ENCODE measurements at places on chromosomes 3 and 15. TPM values are rescaled to one million over a fixed set of nuclear protein-coding genes. Genes with fewer than 3 reads are reported as not detected.

DNA sequence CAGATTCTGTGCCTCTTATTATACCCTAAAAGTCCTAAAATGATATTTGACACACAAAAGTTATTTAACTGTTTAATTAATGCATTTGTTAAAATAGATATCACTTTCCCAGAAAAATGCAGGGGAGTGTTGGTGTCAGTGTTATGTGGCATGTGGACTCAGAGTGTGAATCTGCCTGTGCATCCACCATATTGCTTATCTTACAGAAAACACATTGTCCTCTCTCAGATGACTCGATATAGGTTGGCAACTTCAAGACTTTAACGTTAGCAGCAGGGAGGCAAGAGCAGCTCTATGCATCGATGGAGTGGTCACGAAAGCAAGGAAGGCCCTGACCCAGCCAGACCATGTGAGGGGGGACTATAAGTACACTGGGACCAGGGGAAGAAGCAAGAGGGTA is 165.4 kb upstream of the DCBLD2 start:
- H3K36me3 ChIP-seq: no peaks in the 10 kb centered on the region
- no peaks in the 10 kb centered on the region for H3K4me1 ChIP-seq
- H3K27me3 ChIP-seq: no peaks in the 10 kb centered on the region
- no peak for DNase-seq

GRCh38 chr3:180548050-180548449 is 53.9 kb upstream of the TTC14 start:
- no peaks in the 10 kb centered on the region for H3K4me1 ChIP-seq
- no peak for DNase-seq
- H3K36me3 ChIP-seq: no peaks in the 10 kb centered on the region
- no peak overlapping the region for H3K27ac ChIP-seq

GRCh38 chr15:45338417-45338816 is 39.9 kb downstream of the GATM start:
- no peaks in the 10 kb centered on the region for H3K27me3 ChIP-seq
- H3K36me3 ChIP-seq: no peaks in the 10 kb centered on the region
- H3K4me1 ChIP-seq: no peaks in the 10 kb centered on the region

CD96 gene
- not detected for total RNA-seq

MESP1 gene
- 2.7 TPM for total RNA-seq

DNA sequence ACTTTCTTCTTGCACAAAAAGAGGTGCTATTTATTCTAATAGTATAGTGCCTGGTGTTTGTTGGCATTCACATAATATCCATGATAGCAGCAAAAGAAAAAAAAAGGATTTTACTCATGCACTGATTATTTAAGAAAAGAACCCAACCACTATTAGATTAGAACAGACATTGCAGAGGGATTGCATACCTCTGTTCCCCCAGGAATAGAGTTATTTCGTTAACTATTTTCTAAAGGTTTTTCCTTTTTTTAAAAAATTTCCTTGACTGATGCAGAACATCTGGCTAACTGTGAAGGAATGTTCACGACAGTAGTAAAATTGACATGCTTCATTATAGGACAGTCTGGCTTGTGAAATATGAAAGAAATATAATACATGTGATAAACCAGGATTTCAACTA is 136.6 kb upstream of the PTX3 start:
- no peaks in the 10 kb centered on the region for H3K4me1 ChIP-seq
- H3K36me3 ChIP-seq: no peaks in the 10 kb centered on the region
- no peaks in the 10 kb centered on the region for H3K27me3 ChIP-seq
- no peak overlapping the region for H3K27ac ChIP-seq
- H3K4me3 ChIP-seq: no peak overlapping the region
- no peak for DNase-seq

- no peak overlapping the region for H3K27ac ChIP-seq
- H3K27me3 ChIP-seq: no peaks in the 10 kb centered on the region
- no peaks in the 10 kb centered on the region for H3K36me3 ChIP-seq
- H3K4me3 ChIP-seq: no peak overlapping the region
- no peak for DNase-seq
These were observed 73.1 kb upstream of the SLC6A6 start for GRCh38 chr3:14329116-14329830.

DNA sequence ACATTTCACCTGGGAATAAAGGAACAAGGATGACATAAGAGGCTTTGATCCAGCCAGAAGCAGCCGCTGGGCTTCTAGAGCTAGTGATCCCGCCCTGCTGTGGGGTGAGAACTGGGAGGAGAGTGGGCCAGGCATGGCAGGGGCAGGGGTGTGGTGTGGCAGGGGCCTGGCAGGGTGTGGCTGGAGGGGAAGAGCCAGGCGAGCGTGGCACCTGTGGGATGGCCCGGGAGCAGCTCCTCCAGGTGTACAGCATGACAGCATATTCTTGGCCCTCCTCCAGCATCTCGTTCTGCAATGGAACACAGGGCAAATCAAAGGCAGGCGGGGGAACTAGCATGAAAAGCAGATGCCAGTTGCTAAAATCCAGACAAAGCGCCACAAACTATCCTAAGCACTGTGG is 35.5 kb downstream of the CYFIP1 start:
- H3K4me1 ChIP-seq: peaks cover 34% of the 10 kb centered on the region
- no peak overlapping the region for H3K4me3 ChIP-seq
- peak; percentile 68 for DNase-seq
- H3K27ac ChIP-seq: peak overlapping the region; percentile 69
- H3K36me3 ChIP-seq: peaks cover 18% of the 10 kb centered on the region
- no peaks in the 10 kb centered on the region for H3K27me3 ChIP-seq

GRCh38 chr3:55607175-55607574 is 120.1 kb upstream of the WNT5A start:
- no peaks in the 10 kb centered on the region for H3K36me3 ChIP-seq
- DNase-seq: no peak
- H3K4me1 ChIP-seq: no peaks in the 10 kb centered on the region
- H3K4me3 ChIP-seq: no peak overlapping the region

- H3K27ac ChIP-seq: peak overlapping the region; percentile 92
- DNase-seq: no peak
- H3K27me3 ChIP-seq: no peaks in the 10 kb centered on the region
- no peaks in the 10 kb centered on the region for H3K4me1 ChIP-seq
- H3K4me3 ChIP-seq: peak overlapping the region; percentile 72
- no peaks in the 10 kb centered on the region for H3K36me3 ChIP-seq
These were observed 558 bp upstream of the SLC30A4 start for GRCh38 chr15:45523166-45523460.

DNA sequence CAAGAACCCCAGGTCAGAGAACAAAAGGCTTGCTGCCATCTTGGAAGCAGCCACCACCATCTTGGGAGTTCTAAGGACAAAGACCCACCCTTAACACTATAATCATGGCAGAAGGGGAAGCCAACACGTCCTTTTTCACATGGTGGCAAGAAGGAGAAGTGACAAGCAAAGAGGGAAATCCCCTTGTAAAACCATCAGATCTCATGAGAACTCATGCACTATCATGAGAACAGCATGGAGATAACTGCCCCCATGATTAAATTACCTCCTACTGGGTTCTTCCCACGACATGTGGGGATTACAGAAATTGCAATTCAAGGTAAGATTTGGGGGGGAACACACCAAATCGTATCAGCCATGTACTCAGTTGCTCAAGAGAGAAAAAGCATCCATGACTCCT is 21.1 kb upstream of the GBE1 start:
- DNase-seq: no peak
- no peak overlapping the region for H3K27ac ChIP-seq
- no peaks in the 10 kb centered on the region for H3K27me3 ChIP-seq
- H3K4me1 ChIP-seq: no peaks in the 10 kb centered on the region
- no peak overlapping the region for H3K4me3 ChIP-seq
- H3K36me3 ChIP-seq: no peaks in the 10 kb centered on the region

DNA sequence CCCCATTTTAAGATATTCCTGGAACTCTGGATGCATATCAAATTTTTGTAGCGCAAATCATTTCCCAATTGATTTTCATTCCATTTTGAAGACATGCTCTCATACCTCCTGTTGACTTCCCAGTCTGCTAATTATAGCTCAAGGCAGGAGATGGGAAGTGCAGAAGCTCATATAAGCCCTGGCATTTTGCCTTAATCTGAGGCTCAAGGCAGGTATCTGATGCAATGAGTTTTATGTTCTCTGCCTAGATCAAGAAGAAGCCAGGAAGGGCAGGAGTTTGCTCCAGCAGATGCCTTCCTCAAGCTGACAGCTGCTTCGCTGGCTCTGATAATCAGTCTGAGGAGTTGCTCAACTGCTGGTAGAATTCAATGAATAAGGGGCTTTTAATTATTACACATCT is 65.6 kb upstream of the NEDD4 start:
- no peak overlapping the region for H3K4me3 ChIP-seq
- no peaks in the 10 kb centered on the region for H3K36me3 ChIP-seq
- no peaks in the 10 kb centered on the region for H3K4me1 ChIP-seq
- no peaks in the 10 kb centered on the region for H3K27me3 ChIP-seq
- no peak overlapping the region for H3K27ac ChIP-seq

NUSAP1 gene
- 1.9 TPM for total RNA-seq

- DNase-seq: no peak
- no peaks in the 10 kb centered on the region for H3K36me3 ChIP-seq
- no peak overlapping the region for H3K27ac ChIP-seq
- no peaks in the 10 kb centered on the region for H3K4me1 ChIP-seq
- H3K27me3 ChIP-seq: no peaks in the 10 kb centered on the region
- H3K4me3 ChIP-seq: no peak overlapping the region
These were observed 45.4 kb downstream of the EPHB1 start for GRCh38 chr3:134840459-134840858.

DNA sequence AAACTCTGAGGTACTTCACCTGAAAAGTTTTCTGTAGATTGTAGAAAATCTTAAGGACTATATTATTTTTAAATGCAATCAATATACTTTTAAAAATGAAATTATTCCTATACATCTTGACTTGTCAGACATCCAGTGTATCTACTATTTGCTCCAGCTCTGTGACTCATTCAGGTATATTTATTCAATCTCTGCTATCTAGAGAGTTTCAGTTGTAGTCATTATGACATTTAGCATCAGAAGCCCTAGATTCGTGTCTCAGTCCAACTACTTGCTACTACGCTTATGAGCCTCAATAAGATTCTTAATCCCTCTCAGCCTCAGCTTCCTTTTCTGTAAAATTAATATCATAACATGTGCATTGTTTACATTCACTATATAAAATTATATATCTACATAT is 22.3 kb upstream of the EIF1B start:
- H3K4me3 ChIP-seq: no peak overlapping the region
- no peaks in the 10 kb centered on the region for H3K27me3 ChIP-seq
- DNase-seq: no peak
- H3K4me1 ChIP-seq: no peaks in the 10 kb centered on the region
- no peaks in the 10 kb centered on the region for H3K36me3 ChIP-seq

FEZF2 gene
- not detected for total RNA-seq

- H3K4me3 ChIP-seq: no peak overlapping the region
- H3K4me1 ChIP-seq: no peaks in the 10 kb centered on the region
- no peak overlapping the region for H3K27ac ChIP-seq
- no peaks in the 10 kb centered on the region for H3K27me3 ChIP-seq
- no peaks in the 10 kb centered on the region for H3K36me3 ChIP-seq
- no peak for DNase-seq
These were observed 15.8 kb upstream of the RAMAC start for GRCh38 chr15:82970078-82970686.

- no peaks in the 10 kb centered on the region for H3K27me3 ChIP-seq
- H3K4me1 ChIP-seq: no peaks in the 10 kb centered on the region
- no peak overlapping the region for H3K27ac ChIP-seq
- peaks cover 61% of the 10 kb centered on the region for H3K36me3 ChIP-seq
- no peak overlapping the region for H3K4me3 ChIP-seq
These were observed 15.9 kb upstream of the OCA2 start for GRCh38 chr15:28114721-28115622.

DNA sequence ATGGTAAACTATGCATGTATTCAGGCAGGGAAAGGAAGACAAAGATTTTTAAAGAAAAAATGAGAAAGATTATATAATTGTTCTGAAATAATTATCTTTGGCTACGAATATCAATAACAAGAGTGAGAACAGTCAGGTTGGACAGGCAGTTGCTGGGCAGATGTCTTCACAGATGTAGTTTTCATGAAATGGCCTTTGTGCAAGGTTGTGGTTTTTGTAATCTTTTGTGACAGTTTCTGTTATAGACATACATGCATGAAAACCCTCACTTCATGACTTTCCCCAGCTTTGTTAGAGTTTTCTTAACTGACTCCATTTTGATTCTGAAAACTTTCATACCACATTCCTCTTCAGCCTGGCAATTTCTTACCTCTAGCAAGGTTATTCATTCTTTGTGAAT is 34.9 kb upstream of the SLC25A36 start:
- no peaks in the 10 kb centered on the region for H3K36me3 ChIP-seq
- H3K4me3 ChIP-seq: no peak overlapping the region
- no peak overlapping the region for H3K27ac ChIP-seq
- no peaks in the 10 kb centered on the region for H3K4me1 ChIP-seq
- no peak for DNase-seq
- no peaks in the 10 kb centered on the region for H3K27me3 ChIP-seq

- H3K4me1 ChIP-seq: no peaks in the 10 kb centered on the region
- no peaks in the 10 kb centered on the region for H3K36me3 ChIP-seq
- H3K4me3 ChIP-seq: no peak overlapping the region
- no peak for DNase-seq
- H3K27me3 ChIP-seq: no peaks in the 10 kb centered on the region
These were observed 20.7 kb upstream of the PPARG start for GRCh38 chr3:12268049-12268735.

IL17RE gene
- 0.68 TPM for total RNA-seq

DNA sequence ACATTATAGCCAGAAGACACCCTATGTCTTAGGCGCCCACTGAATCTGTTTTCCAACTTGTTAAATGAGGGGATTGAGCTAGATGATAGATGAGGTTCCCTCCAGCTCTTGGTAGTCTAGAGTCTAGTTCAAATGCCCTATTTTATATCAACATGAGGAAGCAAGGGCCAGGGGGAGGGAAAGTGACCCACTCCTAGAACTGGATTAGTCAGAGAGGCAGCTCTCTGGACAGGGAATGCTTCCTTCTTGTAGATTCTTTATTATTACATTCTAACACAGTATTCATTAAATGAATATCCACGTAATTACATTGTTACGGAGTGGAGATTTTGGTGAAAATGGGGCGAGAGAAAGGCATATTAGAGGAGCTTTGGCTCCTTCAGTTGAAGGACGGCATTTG is 89.5 kb downstream of the RAD18 start:
- DNase-seq: no peak
- H3K27me3 ChIP-seq: no peaks in the 10 kb centered on the region
- H3K4me1 ChIP-seq: no peaks in the 10 kb centered on the region
- H3K36me3 ChIP-seq: no peaks in the 10 kb centered on the region
- no peak overlapping the region for H3K27ac ChIP-seq
- no peak overlapping the region for H3K4me3 ChIP-seq

DNA sequence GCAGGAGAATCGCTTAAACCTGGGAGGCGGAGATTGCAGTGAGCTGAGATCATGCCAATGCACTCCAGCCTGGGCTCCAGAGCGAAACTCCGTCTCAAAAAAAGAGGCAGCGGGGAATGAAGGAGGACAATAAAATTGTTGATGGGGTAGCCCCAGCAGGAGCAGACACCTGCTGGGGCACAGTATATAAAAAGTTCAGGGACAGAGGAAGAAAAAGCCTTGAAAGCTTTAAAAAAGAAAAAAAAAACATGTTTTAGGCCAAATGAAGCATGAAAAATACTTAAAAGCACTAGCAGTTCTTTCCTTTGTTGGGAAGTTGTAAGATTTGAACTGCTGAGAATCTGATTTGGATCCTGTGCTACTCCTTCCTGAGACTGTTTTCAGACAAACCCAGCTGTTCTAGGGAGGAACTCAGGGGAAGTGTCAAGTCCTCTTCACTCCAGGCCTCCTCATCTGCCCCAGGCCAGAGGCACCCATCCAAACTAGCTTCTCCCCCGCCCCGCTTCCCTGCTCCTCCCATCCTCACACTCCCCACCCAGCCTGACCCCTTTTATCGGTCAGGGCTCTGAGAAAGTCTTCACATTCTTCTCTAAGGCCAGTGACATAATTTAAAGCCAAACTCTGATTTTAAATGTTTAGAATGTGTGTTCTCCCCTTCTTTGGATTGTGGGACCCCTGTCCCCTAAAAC is 4.9 kb downstream of the IL17RD start:
- no peaks in the 10 kb centered on the region for H3K36me3 ChIP-seq
- H3K27ac ChIP-seq: peak overlapping the region; percentile 61
- DNase-seq: no peak

Measured in sigmoid colon (tissue), 7 donors.